ENCODE measurements at places on chromosomes 11 and 22.

DNA sequence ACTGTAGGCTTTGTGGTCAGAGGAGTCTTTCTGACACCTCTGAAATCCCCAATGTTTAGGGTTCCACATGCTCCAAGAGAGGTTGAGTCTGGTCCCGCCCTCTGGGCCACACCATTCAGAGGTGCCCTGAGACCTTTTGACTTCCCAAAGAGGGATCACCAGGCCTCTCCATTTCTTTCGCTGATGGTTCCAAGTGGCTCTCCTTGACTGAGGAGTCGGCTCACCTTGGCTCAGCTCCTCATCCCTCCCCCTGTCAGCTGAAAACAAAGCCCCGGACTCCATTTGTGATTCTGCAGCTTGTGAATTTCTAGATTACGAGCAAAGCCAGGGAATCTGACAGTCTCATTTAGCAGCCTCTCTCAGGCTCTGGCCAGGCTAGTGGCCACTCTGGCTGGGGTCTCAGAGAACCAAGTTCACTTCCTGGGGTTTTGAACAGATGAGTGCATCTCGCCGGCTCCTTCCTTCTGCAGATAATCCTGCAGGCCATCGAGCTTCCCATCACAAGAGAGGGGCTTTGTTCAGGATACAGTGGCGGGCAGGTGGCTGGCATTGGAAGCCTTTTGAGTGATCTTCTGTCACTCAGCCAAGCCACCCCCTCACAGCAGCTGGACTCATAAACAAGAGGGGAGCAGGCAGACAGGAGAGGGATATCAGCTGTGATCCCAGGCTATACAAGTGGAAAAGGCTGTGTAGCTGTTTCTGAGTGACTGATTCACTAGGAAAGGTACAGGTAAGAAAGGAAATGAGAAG is 102.9 kb downstream of the TRIM29 start:
- DNase-seq = no peak

- DNase-seq = no peak
Measured at GRCh38 chr11:123211149-123211852, 16.3 kb upstream of the CLMP start.

- no peak for DNase-seq
Measured at GRCh38 chr11:76844511-76844910, 16.2 kb upstream of the ACER3 start.

GRCh38 chr11:61256710-61257482 is 15.9 kb downstream of the PGA5 start:
- no peak for DNase-seq

DNA sequence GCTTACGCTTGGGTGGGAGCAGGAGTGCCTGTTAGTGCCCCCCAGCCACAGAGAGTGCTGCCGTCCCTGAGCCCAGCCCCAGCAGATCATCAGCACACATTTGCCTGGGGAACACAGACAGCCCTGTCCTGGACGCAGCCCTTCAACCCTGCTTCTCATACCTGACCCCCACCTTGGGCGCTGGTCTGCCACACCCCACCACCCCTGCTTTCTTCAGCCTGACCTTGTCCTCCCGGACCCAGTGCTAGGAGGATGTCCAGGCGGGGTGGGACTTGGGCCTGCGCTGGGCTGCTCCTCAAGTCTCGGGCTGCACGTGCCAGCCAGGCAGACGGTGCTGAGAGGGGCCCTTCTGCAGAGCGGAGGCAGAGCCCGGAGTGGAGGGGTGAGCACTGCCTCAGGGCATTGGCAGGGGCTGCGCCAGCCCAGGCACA is 119.2 kb downstream of the KCNQ1OT1 start:
- DNase-seq = no peak

Measured in activated T-cell treated with anti-CD3 and anti-CD28 coated beads for 1 hour (primary cell).